Tibial artery (tissue), 4 donors: ENCODE measurements at places on chromosomes 12 and 14.
A peak's percentile ranks its signal among the peaks of the same experiment; 100 is the strongest.

DNA sequence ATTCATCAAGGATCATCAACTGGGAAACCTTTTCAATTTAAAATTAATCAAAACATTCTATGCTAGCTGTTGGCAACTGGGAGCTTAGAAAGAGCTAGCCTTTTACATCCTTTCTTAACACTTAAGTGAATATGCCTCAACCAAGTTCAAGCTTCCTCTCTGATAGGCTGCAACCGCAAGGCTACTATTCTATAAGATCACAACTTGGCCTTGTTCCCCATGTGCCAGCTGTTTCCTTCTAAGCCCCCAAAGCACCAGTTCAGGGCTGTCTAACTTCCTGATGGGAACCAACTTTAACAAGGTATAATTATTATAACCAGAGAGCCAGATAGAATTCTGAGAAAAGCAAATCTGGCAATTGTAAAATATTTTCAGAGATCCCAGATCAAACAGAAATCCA lies 37.0 kb downstream of the KCNC2 start:
- DNase-seq, result no peak

DNA sequence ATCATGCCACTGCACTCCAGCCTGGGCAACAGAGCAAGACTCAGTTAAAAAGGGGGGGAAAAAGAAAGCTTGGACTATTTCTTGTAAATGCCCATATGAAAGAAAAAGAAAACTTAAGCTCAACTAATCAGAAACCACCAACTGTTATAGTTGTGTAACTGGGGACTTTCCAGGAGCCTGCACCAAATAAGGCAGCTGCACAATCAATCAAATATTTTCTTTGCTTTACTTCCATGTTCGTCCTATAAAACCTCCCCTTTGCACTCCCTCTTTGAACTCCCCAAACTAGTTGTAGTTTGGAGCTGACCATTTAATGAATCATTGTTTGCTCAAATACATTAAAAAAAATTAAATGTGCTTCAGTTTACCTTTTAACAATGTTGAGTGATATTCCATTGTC lies 54.9 kb downstream of the OTOGL start:
- DNase-seq, result no peak

DNA sequence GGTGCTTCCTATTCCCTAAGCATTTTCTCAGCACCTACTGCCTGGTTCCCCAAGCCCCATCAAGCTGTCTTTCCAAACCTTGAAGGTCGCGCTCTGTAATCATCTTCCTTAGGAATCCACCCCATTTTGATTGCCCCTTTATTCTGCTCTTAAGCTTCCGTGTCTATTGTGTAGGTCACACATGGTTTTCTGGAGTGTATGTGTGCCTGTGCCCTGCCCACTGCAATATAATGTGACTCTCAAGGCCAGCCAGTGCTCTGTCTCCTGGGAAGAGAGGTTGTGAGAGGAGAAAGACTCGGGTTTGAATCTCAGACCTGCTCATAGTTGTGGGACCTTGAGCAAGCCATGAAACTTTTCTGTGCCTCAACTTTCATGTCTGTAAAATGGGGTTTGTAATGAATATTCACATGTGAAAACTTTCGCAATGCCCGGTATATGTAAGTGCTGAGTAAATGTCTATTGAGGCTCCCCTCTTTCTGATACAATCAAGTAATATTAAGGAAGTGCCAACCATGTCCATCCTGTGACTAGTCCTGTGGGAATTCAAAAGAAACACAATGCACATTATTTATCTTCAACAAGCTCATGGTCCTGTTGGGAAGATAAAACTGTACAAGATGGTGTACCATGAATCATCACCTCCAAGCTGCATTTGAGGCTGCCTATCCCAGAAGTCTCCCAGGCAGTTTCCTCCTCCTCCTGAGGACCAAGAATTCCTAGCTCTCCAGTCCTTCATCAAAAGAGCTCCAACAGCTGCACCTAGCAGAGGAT lies 774 bp upstream of the KRT75 start:
- DNase-seq, result no peak

GRCh38 chr12:52141306-52141705 lies 50.5 kb downstream of the KRT80 start:
- DNase-seq, result no peak

GRCh38 chr12:95721320-95721719 lies 69.2 kb downstream of the NTN4 start:
- no peak for DNase-seq

- DNase-seq, result no peak
Observed at GRCh38 chr12:112855375-112855774, 51.4 kb upstream of the OAS1 start.

- DNase-seq, result no peak
Observed at GRCh38 chr12:109820816-109821381, 12.3 kb downstream of the TRPV4 start.

DNA sequence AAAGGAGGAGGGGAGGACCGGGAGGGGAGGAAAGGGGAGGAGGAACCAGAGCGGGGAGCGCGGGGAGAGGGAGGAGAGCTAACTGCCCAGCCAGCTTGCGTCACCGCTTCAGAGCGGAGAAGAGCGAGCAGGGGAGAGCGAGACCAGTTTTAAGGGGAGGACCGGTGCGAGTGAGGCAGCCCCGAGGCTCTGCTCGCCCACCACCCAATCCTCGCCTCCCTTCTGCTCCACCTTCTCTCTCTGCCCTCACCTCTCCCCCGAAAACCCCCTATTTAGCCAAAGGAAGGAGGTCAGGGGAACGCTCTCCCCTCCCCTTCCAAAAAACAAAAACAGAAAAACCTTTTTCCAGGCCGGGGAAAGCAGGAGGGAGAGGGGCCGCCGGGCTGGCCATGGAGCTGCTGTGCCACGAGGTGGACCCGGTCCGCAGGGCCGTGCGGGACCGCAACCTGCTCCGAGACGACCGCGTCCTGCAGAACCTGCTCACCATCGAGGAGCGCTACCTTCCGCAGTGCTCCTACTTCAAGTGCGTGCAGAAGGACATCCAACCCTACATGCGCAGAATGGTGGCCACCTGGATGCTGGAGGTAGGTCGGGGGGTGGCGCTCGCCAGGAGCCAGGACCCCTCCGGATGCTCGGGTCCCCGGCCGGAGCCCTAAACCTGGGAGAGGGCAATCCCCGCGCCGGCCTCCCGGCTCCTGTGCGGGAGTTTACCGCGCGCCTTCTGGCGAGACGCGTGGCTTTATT lies at the start of gene CCND2:
Gene CCND2, plus strand, starts transcription at position 111 of the 744 bp plus-strand sequence. Its CDS starts 279 bp downstream, at position 390.
- peak; percentile 93 for DNase-seq

GRCh38 chr12:107602446-107602845 lies 83.2 kb upstream of the PWP1 start:
- DNase-seq, result no peak

DNA sequence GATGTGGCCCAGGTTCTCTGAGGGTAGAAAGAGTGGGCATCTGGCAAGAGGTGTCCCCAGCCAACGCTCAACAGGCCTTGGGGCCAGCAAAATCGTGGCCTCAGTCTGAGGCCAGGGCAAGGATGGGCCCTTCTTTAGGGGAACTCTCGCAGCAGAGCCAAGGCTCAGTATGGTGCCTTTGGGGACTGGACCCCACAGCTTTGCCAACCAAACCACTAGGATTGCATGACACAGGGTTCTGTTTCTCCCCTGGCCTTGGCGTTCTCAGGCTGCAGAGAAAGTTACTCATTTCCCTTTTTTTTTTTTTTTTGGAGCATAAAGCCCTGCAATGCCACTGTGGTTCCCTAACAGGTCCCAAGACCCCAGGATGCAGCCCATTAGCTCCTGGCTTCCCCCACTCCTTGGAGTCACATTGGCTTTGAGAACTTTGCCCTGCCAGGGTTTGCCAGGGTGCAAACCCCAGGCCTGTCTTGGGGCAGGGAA lies 100.6 kb downstream of the LGMN start:
- no peak for DNase-seq

- DNase-seq, result no peak
Observed at GRCh38 chr12:52066346-52067080, 3.3 kb upstream of the ATG101 start.

GRCh38 chr12:114152890-114153289 lies 186.8 kb upstream of the RBM19 start:
- DNase-seq, result no peak

DNA sequence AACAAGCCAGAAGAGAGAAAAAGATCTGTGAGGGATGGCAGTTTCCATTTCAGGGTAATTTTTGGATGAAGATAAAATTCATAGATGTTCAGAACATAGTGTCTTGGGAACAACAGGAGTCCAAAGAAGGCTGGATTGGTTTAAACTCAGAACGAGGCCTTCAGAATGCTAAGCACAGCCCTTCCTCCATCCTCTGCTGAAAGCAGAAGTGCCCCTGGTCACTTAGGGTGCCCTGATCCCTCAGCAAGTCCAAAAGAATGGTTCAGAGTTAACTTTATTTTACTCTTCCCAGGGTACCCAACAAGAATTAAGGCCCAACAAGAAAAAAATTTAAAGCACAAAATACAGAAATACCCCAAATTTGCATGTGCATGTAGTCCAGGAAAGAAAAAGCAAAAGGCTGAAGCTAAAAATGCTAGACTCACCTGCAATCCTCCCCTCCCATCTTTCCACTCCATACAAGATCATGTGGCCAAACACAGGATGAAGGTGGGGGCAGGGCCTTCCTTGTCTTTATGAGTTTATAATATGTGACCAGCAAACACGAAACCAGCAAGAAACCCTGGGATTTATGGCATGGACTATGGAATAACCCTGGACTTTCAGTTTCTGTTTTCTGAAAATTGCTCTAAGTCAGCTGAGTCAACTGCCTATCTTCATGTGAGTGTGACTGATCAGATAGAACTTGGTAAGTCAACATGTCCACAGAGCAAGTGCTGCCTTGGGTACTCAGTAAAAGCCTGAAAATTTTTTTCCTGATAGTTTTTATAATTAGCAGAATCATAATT lies 21.2 kb downstream of the MAX start:
- no peak for DNase-seq

GRCh38 chr12:8157484-8158198 lies 826 bp downstream of the ZNF705A start:
- no peak for DNase-seq

- DNase-seq, result no peak
Observed at GRCh38 chr12:98422812-98423211, 92.6 kb upstream of the TMPO start.

DNA sequence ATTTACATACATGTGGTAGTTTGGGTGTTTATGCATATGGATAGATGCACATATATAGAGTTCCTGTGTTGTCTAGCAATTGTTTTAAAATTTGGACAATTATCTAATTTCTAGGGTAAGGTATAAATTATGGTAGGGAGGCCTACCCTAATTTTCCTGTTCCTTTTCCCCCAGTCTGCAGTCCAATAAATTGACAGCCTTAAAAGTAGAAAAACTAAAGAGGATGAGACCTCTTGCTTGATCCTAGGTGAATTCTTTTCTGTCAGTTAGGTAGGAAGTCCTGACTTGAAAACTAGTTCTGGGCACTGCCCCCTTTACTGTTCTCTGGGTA lies 2.1 kb upstream of the CDKN1B start:
- DNase-seq, result no peak

DNA sequence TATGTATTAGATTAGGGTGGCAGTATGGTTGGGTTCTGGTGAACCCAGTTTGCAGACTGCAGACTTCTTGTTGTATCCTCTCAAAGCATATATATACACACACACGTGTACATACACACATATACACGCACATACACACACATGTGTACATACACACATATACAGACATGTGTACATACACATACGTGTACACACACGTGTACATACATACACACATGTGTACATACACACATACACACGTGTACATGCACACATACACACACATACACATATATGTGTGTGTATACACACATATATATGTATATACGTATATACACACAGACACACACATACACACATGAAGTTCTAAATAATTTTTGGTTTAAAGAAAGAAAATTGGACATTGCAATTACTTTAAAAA lies 780.2 kb downstream of the FLRT2 start:
- no peak for DNase-seq

- no peak for DNase-seq
Observed at GRCh38 chr12:82870771-82871377, 184.2 kb downstream of the TMTC2 start.

DNA sequence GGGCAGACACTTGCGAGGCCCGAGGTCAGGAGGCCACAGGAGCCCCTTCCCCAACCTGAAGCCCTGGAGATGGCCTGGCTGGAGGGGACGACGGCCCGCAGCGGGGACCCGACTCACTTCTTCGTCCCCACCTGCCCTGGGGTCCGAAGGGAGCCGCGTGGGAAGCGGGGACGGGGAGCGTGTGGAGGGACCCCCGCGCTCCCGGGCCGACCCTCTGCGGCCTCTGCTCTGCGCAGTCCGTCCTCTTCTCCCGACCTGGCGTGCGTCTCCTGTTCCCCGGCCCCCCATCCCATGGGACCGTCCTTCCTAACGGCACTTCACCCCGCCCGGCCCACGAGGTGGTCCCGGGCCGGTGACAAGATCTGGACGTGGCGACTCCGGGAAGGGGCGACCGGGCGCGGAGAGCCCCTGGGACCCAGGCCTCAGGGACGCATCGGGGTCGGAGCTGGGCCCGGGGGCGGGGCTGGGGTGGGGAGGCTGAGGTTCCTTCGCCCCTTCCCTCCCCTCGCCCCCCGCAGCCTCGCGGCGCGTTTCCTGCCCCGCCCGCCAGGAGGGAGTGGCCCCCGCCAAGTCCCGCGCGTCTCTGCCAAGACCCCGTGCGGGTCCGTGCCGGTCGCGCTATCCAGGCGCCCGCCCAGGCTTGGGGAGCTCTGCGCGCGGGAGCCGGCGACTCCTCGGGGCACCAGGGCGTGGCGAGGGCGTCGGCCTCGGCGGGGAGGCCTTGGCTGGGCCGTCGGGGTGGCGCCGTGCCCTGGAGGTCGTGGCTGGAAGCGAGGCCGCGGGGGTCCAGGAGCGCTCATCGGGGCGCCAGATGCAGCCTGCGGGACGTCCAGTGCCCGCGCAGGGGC lies 97.1 kb downstream of the TNFAIP2 start:
- DNase-seq, result no peak

GRCh38 chr12:125742413-125742812 lies 677.2 kb downstream of the AACS start:
- no peak for DNase-seq

DNA sequence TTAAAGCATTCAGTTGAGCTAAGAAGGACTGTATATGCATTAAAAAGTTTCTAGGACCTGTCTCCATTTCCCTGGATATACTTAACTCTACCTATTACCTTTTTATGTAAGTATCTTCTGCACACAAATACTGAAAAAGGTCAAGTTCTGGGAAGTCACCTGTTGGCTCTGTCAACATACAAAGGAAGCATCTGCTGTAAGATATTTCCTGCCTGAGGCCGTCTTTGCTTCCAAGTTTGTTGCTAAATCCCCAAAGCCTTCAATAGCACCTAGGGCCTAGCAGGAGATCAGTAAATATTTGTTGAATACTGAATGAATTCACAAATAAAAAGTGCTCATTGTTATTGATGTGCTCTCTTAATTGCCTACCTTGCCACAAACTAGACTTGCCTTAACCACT lies 188.4 kb downstream of the DUSP6 start:
- DNase-seq, result no peak

- no peak for DNase-seq
Observed at GRCh38 chr12:68521321-68521839, 89.3 kb upstream of the RAP1B start.

DNA sequence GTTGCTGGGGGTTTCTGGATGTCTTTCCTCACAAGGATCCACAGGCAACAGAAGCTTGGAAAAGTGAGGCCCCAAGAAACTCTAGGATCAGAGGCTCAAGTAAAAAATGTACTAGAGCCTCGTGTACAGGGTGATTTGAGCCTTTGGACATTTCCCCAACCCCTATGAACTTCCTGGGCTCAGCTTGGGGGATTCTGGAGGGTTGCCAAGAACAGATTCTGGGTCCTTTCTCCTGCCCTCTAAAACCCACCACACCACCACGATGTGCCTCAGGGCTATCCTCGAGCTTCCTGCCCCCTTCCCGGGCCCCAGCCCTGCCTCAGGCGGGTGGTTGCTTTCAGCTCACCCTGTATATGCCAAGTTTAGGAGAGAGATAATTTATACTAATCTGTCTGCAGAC lies 583 bp downstream of the FAM186B start:
- no peak for DNase-seq

- DNase-seq, result no peak
Observed at GRCh38 chr14:51334566-51334965, 94.5 kb downstream of the TMX1 start.
